Upper lobe of left lung (tissue), 6 donors: ENCODE measurements at places on chromosomes 1 and 21. TPM values are rescaled to one million over a fixed set of nuclear protein-coding genes. Genes with fewer than 3 reads are reported as not detected.

- no peak overlapping the region for H3K4me3 ChIP-seq
- no peaks in the 10 kb centered on the region for H3K27me3 ChIP-seq
- DNase-seq, result no peak
- no peak overlapping the region for H3K27ac ChIP-seq
- H3K4me1 ChIP-seq, result peaks cover 5% of the 10 kb centered on the region
- H3K36me3 ChIP-seq, result no peaks in the 10 kb centered on the region
Measured at GRCh38 chr1:110258734-110259133, 48.6 kb downstream of the KCNC4 start.

DNA sequence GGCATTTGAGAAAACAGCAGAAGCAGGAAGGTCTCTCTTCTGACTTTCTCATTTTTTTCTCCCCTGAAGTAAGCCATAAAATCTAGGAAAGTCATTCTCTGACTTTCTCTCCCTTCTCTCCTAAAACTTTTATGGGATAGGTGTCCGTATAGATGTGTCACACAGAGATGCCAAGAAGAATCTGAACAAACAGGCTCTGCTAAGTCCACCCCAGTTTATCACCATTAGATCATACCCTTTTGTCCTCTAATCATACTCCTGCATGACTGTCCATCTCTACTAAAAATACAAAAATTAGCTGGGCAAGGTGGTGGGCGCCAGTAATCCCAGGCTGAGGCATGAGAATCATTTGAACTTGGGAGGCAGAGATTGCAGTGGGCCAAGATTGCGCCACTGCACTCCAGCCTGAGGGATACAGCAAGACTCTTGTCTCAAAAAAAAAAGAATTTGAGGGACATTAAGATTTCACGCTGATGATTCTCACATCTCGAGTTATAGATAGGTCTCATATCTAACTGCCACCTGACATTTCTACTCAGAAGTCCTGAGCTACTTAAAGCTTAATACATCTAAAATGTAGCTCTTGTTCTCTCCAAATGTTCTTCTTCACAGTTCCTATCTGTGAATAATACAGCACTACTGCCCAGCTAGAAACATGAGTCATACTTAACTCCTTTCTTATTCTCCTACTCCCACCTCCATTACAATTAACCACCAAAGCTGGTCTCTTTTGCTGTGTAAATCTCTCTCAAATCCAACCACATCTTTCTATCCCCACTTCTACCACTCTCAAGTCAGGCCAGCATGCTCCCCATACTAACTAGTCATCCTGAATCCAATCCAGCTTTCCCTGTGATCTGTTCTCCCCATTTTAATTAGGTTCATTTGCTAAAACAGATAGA is 47.7 kb downstream of the ZNF644 start:
- H3K36me3 ChIP-seq, result peaks cover 8% of the 10 kb centered on the region
- no peaks in the 10 kb centered on the region for H3K4me1 ChIP-seq
- no peak for DNase-seq
- H3K27ac ChIP-seq, result no peak overlapping the region
- H3K27me3 ChIP-seq, result no peaks in the 10 kb centered on the region
- H3K4me3 ChIP-seq, result no peak overlapping the region

DNA sequence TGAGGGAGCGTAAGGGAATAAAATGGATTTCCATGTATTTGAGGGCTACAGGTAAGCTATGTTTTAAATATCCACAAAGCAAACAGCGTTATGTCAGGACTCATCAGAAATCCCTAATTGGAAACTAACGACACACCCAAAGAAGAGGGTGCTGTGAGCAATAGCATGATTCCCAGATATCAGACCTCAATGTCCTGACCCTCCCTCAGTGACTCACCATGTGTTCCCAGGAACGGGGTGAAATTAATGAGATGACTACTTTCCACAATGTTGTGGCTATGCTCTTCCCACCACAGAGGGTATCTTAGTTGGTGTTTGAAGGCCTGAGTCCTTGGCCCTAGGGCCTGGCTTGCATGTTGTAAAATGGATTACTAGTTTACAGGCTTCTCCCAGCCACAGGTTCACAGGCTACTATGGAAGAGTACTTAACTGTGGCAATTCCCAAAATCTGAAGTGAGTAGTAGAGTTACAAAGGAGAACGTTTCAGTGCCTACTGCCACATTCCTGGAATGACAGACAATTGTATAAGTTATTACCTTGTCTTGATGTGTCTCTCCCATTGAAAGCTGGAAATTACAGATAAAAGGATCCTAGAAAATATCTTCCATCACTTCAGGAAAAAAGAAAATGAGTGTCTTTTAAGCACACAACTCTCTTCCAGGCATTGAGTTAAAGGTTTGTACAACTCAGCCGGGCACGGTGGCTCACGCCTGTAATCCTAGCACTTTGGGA is 1.7 kb upstream of the KRTAP11-1 start:
- no peaks in the 10 kb centered on the region for H3K36me3 ChIP-seq
- DNase-seq, result no peak
- no peak overlapping the region for H3K4me3 ChIP-seq
- H3K27ac ChIP-seq, result no peak overlapping the region
- H3K27me3 ChIP-seq, result no peaks in the 10 kb centered on the region

Gene GPA33
- total RNA-seq, result 0.89 TPM
